Left ventricle myocardium superior (tissue), 1 donor: ENCODE measurements at places on chromosomes 6 and 20.

DNA sequence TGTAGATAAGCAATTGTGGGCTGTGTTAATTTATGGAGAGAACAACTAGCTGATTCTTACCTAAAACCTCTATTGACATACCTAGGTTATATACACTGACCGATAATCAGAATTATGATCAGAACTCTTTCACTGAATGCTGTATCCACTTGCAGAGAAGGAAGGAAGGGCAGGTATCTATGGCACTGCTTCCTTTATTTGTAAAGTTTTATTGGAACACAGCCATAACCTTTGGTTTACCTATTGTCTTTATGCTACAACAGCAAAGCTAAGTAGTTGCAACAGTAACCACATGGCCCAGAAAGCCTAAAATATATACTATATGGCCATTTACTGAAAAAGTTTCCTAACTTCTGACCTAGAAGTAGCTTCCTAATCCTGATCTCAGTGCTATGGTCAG is 358.9 kb upstream of the ARID1B start:
- no peak for DNase-seq

GRCh38 chr20:35820715-35821114 is 48.9 kb downstream of the PHF20 start:
- DNase-seq: no peak

- DNase-seq: no peak
These were observed 620.5 kb upstream of the CITED2 start for GRCh38 chr6:139994998-139995397.

- DNase-seq: no peak
These were observed 28.4 kb upstream of the FRMD1 start for GRCh38 chr6:168107191-168107983.

DNA sequence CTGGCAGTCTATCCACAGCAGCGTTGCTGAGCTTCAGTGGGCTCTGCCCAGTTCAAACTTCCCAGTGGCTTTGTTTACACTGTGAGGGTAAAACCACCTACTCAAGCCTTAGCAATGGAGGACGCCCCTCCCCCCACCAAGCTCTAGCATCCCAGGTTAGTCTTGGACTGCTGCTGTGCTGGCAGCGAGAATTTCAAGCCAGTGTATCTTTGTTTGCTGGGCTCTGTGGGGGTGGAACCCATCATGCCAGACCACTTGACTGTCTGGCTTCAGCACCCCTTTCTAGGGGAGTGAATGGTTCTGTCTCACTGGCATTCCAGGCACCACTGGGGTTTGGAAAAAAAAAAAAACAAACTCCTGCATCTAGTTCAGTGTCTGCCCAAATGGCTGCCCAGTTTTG is 249.7 kb upstream of the SYNCRIP start:
- DNase-seq: no peak

- DNase-seq: no peak
These were observed 4.2 kb downstream of the BEND6 start for GRCh38 chr6:56959094-56959493.

GRCh38 chr6:344816-345340 is 46.7 kb upstream of the IRF4 start:
- no peak for DNase-seq
